ENCODE measurements at places on chromosomes 13 and 19. TPM values are rescaled to one million over a fixed set of nuclear protein-coding genes. Genes with fewer than 3 reads are reported as not detected.

The LHFPL6 gene
- total RNA-seq: 59.4 TPM

DNA sequence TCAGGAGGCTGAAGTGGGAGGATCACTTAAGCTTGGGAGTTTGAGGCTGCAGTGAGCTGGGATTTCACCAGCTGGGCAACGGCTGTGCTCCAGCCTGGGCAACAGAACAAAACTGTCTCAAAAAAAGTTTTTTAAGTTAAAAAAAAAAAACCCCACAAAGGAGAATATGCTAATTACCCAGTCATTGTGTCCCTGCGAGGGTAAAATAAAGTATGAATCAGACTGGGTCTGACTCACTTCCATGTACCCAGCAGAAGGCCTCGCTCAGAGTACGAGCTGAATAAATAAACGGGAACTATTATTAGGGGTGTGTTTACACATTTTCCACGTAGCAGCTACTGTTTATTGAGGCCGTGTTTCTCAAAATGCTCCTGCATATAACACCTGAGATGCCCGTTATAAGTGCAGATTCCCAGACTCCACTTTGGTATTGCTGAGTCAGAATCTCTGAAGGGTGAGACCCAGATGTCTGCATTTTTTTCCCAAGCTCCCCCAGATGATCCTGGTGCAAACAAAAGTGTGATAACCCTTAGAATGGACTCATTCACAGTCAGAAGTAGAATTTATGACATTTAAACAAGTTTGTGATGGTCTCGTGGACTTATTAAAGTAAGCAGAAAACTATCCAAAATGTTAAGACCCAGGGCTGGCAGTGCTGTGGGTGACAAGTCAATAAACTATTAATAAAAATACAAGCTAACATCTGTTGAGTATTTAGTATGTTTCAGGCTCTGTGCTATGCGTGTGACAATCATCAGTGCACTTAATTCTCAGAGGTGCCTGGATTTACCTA, 28.2 kb downstream of the KCNC3 start:
- DNase-seq: no peak
- H3K4me3 ChIP-seq: no peak overlapping the region
- H3K36me3 ChIP-seq: peaks cover 11% of the 10 kb centered on the region
- no peaks in the 10 kb centered on the region for H3K27me3 ChIP-seq

The CFD gene
- 45.8 TPM for total RNA-seq

The EDNRB gene
- 9.3 TPM for total RNA-seq

GRCh38 chr13:73948848-73949529, 185.2 kb downstream of the KLF12 start:
- H3K4me1 ChIP-seq: peaks cover 34% of the 10 kb centered on the region
- no peak overlapping the region for H3K4me3 ChIP-seq
- H3K36me3 ChIP-seq: no peaks in the 10 kb centered on the region
- DNase-seq: no peak
- no peak overlapping the region for H3K27ac ChIP-seq
- H3K27me3 ChIP-seq: no peaks in the 10 kb centered on the region

GRCh38 chr19:58579473-58580142, 6.5 kb upstream of the MZF1 start:
- no peak overlapping the region for H3K4me3 ChIP-seq
- peaks cover 3% of the 10 kb centered on the region for H3K4me1 ChIP-seq
- no peaks in the 10 kb centered on the region for H3K27me3 ChIP-seq
- no peak overlapping the region for H3K27ac ChIP-seq

DNA sequence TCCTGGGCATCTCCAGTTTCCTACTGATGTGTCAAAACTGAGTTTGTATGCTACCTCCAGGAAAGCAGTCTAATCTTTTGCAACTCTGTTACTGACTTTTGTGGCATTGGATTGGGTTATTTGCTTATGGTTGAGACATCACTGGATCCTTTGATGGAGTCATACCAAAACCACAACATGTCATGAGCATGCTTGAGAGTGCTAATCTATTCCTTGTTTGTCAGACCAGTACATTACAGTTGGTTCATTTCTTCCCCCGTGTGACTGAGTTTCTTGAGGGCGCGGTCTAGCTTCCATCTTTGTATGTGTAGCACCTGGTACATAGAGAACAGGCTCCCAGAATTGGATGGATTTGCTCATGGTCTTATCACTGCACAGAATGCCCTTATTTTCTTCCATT, 43.2 kb downstream of the SUGT1 start:
- H3K27ac ChIP-seq: no peak overlapping the region
- H3K4me1 ChIP-seq: no peaks in the 10 kb centered on the region
- no peak for DNase-seq
- H3K4me3 ChIP-seq: no peak overlapping the region
- H3K27me3 ChIP-seq: no peaks in the 10 kb centered on the region

DNA sequence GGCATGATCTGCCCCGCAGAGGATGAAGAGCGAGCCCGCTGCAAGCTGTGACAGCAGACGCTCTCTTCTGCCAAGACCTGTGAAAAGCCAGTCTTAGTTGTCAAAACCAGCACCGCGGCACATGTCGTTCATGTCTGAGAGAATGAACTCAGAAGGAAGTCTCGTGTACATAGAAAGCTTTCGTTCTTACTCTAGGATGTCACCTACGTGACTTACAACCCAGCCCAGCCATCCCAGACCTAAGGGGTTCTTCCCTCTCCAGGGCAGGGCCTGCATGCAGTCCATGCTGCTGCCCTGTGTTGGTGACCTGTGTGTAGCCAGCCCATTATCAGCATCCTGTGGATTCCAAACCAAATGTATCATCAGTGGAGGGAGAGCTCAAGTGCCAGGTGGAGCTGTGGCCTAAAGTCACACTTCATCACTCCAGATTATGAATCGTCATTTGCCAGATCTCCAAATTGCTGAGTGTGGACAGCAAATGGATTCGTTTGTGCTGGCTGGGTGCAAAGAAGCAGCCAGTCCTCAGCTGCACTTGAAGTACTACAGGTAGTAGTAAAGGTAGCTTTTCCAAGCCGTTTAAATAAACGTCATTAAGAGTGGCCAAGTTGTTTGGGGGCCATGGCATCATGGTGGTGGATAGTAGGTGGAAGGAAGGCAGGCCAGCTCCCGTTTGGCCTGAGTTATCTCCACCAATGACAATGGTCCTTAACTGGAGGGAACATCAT, 73.9 kb upstream of the GPR183 start:
- no peak overlapping the region for H3K27ac ChIP-seq
- no peaks in the 10 kb centered on the region for H3K36me3 ChIP-seq
- H3K4me3 ChIP-seq: no peak overlapping the region
- no peaks in the 10 kb centered on the region for H3K27me3 ChIP-seq
- H3K4me1 ChIP-seq: no peaks in the 10 kb centered on the region

The COX7A1 gene
- total RNA-seq: 2,848 TPM

- no peaks in the 10 kb centered on the region for H3K27me3 ChIP-seq
- H3K4me3 ChIP-seq: no peak overlapping the region
- peaks cover 15% of the 10 kb centered on the region for H3K4me1 ChIP-seq
- DNase-seq: peak; percentile 51
- no peaks in the 10 kb centered on the region for H3K36me3 ChIP-seq
- peak overlapping the region; percentile 49 for H3K27ac ChIP-seq
Measured at GRCh38 chr13:44921931-44922758, 67.1 kb downstream of the NUFIP1 start.

The OLFM2 gene
- 1.3 TPM for total RNA-seq

GRCh38 chr19:7098701-7099596, 29.4 kb downstream of the ZNF557 start:
- no peaks in the 10 kb centered on the region for H3K36me3 ChIP-seq
- H3K27me3 ChIP-seq: no peaks in the 10 kb centered on the region
- H3K27ac ChIP-seq: peak overlapping the region; percentile 97

- H3K27ac ChIP-seq: no peak overlapping the region
- DNase-seq: no peak
- no peaks in the 10 kb centered on the region for H3K36me3 ChIP-seq
- no peaks in the 10 kb centered on the region for H3K4me1 ChIP-seq
- H3K27me3 ChIP-seq: no peaks in the 10 kb centered on the region
- H3K4me3 ChIP-seq: no peak overlapping the region
Measured at GRCh38 chr13:54004026-54004699, 975.5 kb downstream of the OLFM4 start.

The MAP4K1 gene
- 1.4 TPM for total RNA-seq

The DAND5 gene
- total RNA-seq: 8.1 TPM

DNA sequence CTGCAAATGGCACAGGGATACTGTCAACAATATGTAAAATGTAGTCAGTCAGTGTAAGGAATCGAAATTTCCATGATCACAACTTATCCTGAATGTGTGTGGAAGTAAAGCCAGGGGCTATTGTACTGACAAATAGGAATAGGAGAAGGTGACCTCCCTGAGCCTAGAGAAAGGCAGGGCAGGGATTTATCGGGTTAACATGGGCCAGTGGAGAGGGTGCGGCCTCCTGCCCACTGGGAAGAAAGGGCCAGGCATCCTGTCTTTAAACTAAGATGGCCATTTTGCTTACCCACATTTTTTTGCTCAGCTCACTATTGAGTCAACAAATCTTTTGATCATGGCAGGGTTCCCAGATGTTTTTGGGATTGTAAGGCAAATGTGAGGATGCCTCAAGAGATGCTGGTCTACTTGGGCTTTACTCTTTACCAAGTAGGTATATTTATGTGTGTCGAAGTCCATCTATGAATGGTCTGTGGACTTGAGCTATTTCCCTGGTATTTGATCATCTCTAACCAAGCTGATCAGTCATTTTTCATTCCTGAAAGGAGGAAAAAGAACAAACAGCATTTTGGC, 116.6 kb upstream of the RNF113B start:
- DNase-seq: no peak
- no peak overlapping the region for H3K4me3 ChIP-seq
- H3K4me1 ChIP-seq: no peaks in the 10 kb centered on the region
- H3K27me3 ChIP-seq: no peaks in the 10 kb centered on the region
- no peaks in the 10 kb centered on the region for H3K36me3 ChIP-seq
- no peak overlapping the region for H3K27ac ChIP-seq

The ZNF677 gene
- 24.6 TPM for total RNA-seq

DNA sequence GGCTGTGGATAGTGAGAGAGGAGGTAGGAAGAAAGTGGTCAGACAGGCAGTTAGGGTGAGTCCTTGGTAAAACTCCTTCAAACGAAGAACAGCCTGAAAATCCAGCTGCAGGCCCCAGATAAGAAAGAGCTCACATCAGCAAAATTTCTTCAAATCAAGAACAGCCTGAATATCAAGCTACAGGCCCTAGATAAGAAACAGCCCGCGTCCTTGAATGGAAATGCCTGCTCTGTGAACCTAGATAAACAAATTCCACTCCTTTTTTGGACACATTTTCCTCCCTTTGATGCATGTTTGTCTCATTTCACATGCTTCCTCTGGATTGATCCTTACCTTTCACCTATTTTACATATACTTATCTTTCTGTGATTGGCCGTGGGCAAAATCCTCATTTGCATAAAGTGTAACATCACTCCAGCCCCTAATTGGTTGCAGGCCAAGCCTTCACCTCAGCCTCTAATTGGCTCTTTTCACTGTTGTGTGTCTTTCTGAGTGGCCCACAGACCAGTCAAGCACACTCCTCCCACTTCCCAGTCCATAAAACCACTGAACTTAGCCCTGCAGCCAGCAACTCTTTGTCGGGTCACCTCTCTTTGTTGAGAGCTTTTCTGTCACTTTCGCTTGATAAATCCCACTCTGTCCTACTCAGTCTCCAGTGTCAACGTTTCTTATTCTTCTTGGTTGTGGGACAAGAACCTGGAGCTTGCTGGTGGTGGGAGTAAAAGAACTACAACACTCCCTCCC, 6.0 kb upstream of the SULT2A1 start:
- no peaks in the 10 kb centered on the region for H3K36me3 ChIP-seq
- no peak overlapping the region for H3K27ac ChIP-seq
- no peaks in the 10 kb centered on the region for H3K4me1 ChIP-seq
- H3K27me3 ChIP-seq: no peaks in the 10 kb centered on the region
- no peak for DNase-seq
- no peak overlapping the region for H3K4me3 ChIP-seq

The BEST2 gene
- total RNA-seq: not detected

DNA sequence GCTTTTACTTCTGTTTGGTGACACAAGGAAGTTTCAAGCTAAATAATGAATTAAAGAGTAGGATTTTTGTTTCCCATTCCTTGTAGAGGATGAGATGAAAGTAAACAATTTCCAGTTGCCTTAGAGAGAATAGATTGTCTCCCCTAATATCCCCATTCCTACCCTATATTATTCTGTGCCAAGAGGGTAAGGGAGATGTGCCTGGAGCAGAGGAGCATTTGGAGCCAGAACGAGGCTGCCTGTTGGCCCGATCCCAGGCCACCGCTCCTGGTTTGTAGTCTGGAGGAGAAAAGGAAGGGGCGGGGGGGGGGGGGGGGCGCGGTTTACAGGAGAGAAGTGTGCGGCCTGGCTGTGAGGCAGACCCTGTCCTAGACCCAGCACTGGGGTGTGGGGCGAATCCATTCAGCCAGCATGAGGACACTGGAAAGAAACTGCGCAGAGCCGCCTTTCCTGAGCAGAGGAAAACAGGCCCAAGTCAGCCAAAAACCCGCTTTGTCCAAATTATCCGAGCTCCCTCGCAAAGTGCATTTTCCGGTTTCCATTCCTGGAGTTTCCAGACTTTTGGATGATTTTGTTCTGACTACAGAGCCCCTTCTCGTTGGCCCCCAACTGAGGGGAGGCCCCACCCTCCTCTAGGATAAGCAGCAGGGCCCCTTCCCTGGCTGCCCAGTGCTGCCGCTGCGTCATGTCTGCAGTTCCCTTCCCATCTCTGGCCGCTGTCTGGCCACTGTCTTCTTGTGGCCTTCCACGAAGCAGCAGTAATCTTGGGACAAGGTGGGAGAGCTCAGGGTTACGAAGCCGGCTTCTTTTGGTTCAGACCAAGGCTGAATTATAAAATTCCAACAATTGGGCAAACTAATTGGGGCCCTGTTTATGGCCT, 23.0 kb downstream of the NFIX start:
- H3K4me3 ChIP-seq: peak overlapping the region; percentile 38
- H3K27ac ChIP-seq: peak overlapping the region; percentile 90
- H3K4me1 ChIP-seq: peaks cover 76% of the 10 kb centered on the region
- DNase-seq: peak; percentile 75
- H3K36me3 ChIP-seq: no peaks in the 10 kb centered on the region
- H3K27me3 ChIP-seq: no peaks in the 10 kb centered on the region

DNA sequence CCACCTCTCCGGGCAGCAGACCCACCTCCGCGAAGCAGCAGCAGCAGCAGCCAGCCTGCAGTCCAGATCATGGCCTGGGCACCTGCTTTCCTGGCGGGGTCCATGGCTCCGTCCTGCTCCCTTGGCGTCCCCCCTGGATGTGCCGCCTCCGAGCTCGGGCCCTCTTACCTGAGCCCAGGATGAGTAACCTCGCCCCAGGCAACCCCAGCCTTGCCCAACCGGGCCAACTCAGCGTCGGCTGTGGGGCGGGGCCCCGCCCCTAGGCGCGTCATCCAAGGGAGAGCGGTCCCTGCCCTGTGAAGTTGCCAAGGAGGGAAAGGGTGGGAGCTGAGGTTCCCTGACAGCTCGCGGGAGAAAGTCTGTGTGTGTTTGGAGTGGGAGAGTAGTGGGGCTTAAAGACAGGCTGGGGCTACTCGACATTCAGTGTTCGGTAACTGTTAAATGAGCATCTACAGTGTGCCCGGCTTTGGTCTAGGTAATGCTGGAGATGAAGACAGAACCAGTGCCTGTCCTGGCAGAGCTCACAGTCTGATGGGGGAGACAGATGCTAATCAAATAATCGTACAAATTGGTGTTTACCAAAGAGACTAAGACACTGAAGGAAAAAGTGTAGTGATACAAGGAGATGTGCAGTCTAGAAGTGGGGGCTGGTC, at the start of gene LYPD3:
Gene LYPD3, minus strand, starts transcription at position 141 of the 653 bp plus-strand sequence. Its CDS starts 37 bp downstream, at position 104.
- H3K4me1 ChIP-seq: peaks cover 8% of the 10 kb centered on the region
- H3K27ac ChIP-seq: peak within 1 kb of the TSS; percentile 86
- peak within 1 kb of the TSS; percentile 82 for H3K4me3 ChIP-seq
- peak; percentile 18 for DNase-seq

The AP1M2 gene
- total RNA-seq: not detected

- H3K27me3 ChIP-seq: no peaks in the 10 kb centered on the region
- peak; percentile 40 for DNase-seq
- H3K36me3 ChIP-seq: peaks cover 12% of the 10 kb centered on the region
- peaks cover 72% of the 10 kb centered on the region for H3K4me1 ChIP-seq
Measured at GRCh38 chr19:5627395-5627904, 4.6 kb downstream of the SAFB start.

All from heart right ventricle (tissue), 16 donors.